ENCODE measurements at places on chromosomes 2 and 18. TPM values are rescaled to one million over a fixed set of nuclear protein-coding genes. Genes with fewer than 3 reads are reported as not detected.

REG1A gene
- total RNA-seq: not detected

NDUFB3 gene
- total RNA-seq: 99.2 TPM

AFG3L2 gene
- total RNA-seq: 51.3 TPM

XDH gene
- 4.6 TPM for total RNA-seq

CBLN2 gene
- total RNA-seq: not detected

DES gene
- not detected for total RNA-seq

LAPTM4A gene
- total RNA-seq: 71.0 TPM

CFAP221 gene
- not detected for total RNA-seq

SGPP2 gene
- total RNA-seq: 16.4 TPM

PROKR1 gene
- total RNA-seq: not detected

HOXD10 gene
- not detected for total RNA-seq

CHST9 gene
- total RNA-seq: 3.0 TPM

CD28 gene
- total RNA-seq: not detected

GBX2 gene
- total RNA-seq: not detected

PHOSPHO2 gene
- total RNA-seq: 2.0 TPM

EMX1 gene
- total RNA-seq: not detected

ANKRD29 gene
- 4.0 TPM for total RNA-seq

PPM1B gene
- 9.6 TPM for total RNA-seq

PPP1CB gene
- 173 TPM for total RNA-seq

GATA6 gene
- 4.0 TPM for total RNA-seq

KIF5C gene
- not detected for total RNA-seq

TUBA3E gene
- total RNA-seq: not detected

USP40 gene
- 20.6 TPM for total RNA-seq

AAMP gene
- 196 TPM for total RNA-seq

CPLX4 gene
- not detected for total RNA-seq

ING5 gene
- total RNA-seq: 11.8 TPM

TMEM182 gene
- total RNA-seq: 2.5 TPM

OST4 gene
- 386 TPM for total RNA-seq

PARD3B gene
- total RNA-seq: 1.6 TPM

SNTG2 gene
- total RNA-seq: not detected

ZNF514 gene
- 4.8 TPM for total RNA-seq

AQP12B gene
- total RNA-seq: not detected

SERPINB4 gene
- total RNA-seq: 5.0 TPM

GCKR gene
- not detected for total RNA-seq

CHRND gene
- total RNA-seq: not detected

ATP8B1 gene
- total RNA-seq: 23.5 TPM

BCL11A gene
- 10.8 TPM for total RNA-seq
